ENCODE measurements at places on chromosomes 2 and 18.

GRCh38 chr2:203830304-203831055, 37.1 kb upstream of the CTLA4 start:
- no peak for DNase-seq

- no peak for DNase-seq
These were observed 70.5 kb downstream of the TGIF1 start for GRCh38 chr18:3520230-3521085.

DNA sequence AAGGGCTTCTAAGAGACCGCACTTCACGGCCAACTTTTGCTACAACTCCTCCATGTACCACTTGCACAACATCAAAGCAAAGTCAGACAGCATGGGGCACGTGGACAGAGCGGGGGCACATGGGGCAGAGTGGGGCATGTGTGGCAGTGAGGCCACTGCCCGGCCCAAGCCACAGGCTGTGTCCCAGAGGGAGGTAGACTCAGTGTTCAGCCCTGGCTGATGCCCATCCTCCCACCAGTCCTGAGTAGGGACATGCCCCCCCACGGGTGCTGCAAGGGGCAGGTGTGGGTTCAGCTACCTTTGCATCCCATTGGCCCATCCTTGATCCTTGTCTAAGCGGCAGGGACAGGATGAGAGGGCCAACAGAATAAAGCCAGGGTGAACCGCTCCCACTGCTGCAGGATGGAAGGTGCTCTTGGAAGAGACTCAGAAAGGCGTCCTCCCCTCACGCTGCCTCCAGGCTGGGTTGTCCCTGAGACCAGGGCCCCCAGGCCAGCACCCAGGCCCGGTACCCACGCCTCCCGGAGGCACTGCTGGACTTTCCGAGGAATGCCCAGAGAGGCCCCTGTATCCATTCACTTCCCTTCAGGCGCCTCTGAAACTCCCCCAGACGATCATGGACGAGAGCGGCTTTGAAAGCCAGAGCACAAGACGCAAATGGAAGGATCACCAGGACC, 218.2 kb downstream of the NDUFA10 start:
- DNase-seq, result no peak

DNA sequence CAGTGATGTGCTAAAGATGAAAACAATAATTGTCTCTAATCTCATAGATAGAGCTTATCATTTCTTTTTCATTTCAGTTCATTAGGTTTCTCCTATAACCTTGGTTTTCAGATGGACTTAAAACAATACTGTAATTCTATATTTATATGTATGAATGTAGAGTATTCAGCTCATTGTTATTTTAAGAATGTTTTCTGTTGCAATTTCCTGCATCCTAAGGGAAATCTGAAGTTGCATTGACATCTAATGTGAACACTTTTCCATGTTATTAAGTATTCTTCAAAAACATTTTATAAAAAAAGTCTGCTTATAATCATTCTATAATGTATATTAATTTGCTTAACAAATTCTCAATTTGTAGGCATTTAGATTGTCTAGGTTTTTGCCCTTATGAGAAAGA, 288.9 kb downstream of the XIRP2 start:
- DNase-seq, result no peak

DNA sequence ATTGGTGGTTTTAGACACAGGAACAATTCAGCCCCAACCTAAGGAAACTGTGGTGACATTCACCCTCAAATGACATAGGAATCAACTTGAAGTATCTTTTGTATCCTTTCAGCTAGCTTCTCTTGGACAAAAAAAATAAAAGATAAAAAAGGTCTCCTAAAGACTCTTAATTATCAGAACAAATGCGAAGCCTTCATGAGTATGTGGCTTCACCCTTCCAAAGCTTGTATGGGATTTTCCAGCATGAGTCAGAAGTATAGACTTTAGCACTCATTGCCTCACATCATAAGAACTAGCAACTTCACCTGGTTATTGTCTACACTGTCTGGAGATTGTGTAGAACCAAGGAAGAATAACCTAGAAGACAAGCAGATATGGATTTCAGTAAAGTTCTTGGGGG, 135.4 kb downstream of the LAMA3 start:
- no peak for DNase-seq

GRCh38 chr18:4251873-4252272, 203.2 kb downstream of the DLGAP1 start:
- DNase-seq, result no peak

DNA sequence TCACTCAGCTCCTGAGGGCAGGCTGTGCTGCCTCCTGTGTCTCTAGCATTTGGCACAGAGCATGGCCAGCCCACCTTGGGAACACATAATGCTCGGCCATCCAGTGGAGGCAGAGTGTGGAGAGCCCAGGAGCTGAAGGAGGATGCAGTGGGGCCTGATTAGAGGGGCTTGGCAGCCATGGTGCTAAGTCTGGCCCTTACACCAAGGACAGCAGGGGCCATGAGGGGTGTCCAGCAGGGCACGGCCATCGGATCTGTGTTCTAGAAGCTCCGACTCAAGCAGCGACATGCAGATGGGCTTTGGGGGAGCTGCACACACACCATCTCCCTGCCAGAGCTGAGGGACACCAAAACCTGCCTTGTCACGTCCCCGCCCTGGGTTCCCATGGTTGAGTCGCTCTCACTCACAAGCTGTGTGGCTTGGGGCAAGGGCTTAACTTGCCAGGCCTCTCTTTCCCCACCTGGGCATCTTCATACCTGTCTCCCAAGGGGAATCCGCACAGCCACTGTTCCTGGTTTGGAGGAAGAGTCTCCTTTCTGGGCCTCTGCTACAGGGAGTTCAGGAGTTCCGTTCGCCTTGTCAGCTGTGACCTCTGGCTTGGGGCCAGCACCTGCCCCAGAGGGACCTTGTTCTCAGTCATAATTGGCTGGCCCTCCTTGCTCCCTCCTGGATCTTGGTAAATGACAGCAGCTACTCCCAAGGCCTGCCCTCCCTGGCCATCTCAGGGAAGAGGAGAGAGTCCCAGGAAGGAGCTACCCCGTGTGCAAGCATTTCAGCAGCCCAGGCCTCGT, 1.3 kb upstream of the TOGARAM2 start:
- DNase-seq, result no peak

Data from NCI-H187 (cell line).